ENCODE measurements at places on chromosomes 3 and 15.

- DNase-seq, result no peak
These were observed 9.8 kb upstream of the GMPPB start for GRCh38 chr3:49733551-49733950.

DNA sequence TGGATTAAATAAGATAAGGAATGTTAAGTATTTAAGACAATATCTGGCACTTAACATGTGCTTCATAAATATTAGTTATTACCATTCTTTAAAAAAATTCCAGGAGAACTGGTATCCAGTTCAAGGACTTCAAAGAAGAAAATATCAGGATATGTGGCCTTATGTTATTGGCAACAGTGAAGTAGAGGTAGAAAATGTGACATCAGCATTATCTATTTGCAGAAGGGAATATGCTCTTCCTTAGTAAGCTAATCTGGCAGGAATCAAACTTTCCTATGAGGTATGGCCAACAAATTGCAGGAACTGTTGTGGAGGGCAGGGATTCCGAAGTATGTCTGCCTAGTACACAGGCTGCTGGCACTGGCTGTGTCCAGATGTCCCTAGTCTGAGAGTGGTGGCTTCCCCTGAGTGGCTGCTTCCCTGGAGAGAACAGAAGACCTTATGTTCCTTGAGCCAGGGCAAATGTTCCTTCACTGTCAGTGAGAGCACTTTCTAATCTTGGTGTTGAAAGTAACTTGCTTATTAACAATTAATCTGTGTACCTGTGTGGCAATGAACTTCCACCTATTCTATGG lies 351.7 kb upstream of the THRB start:
- DNase-seq, result no peak

DNA sequence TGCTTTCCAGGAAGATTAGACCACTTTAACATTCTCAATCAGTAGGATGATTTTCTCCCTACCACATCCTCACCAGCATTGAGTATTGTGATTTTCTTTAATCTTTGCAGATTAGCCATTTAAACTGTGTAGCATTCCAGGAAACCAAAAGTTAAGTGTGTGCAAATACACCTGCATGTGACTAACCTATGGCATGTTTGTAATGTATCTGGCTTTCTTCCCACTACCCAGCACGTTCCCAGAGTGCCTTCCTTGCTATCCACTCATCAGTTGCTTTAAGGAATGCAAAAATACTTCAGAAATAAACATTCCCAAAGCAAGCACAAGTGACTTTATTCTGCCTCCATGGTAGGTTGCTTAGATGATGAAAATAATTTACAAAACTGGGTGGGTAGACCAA lies 74.2 kb downstream of the ATG7 start:
- DNase-seq, result no peak

GRCh38 chr15:89361451-89362202 lies 27.0 kb upstream of the POLG start:
- peak; percentile 37 for DNase-seq

GRCh38 chr15:91407269-91407889 lies 307.3 kb downstream of the SV2B start:
- DNase-seq, result no peak

DNA sequence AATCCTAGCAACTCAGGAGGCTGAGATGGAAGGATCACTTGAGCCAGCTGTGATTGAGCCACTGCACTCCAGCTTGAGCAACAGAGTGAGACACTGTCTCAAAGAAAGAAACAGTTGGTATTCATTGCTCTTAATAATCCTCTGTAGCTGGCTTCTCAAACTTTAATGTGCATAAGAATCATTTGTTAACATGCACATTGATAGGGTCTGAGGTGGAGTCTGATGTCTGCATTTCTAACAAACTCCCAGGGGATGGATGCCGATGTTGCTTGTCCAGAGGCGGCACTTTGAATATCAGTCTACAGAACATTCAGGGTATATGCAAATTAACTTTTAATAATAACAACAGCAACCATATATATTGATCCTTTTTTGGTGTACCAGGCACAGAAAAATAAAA lies 39.9 kb downstream of the NKIRAS1 start:
- no peak for DNase-seq

- no peak for DNase-seq
These were observed 1090.9 kb downstream of the ROBO2 start for GRCh38 chr3:78130741-78131290.

DNA sequence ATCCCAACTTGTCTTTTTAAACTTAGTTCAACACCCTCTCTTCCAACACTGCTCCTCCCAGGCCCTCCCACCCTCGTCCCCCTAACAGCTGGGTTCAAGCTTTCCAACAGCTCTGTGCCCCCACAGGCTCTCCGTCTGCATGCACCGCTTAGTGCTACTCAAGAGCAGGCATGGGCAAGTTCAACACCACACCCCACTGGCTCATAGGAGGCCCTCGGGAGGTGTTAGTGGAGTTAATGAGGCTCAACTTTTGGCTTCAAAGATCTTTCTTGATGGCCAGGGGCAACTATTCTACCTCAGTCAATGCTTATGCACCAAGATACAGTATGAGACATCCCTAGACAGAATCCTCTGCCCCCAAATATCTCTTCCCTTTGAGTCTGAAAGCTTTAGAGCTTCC lies 114.4 kb downstream of the ANP32A start:
- no peak for DNase-seq

DNA sequence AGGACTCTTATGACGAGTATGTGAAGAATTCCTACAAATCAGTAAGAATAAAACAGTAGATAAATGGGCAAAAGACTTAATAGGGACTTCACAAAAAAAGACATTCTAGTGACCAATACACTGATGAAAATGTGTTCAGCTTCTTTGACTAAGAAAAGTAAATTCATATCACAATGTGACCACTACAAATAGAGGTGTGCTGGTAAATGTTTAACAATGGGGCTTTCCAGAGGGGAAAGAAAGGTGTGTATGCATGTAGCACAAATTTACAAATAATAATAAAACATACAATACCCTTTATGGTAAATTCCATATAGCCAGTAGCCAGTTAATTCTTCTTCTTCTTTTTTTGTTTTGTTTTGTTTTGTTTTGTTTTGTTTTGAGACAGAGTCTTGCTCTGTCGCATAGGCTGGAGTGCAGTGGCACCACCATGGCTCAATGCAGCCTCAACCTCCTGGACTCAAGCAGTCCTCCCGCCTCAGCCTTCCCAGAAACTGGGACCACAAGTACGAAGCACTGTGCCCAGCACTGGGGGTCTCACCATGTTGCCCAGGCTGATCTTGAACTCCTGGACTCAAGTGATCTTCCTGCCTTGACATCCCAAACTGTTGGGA lies 17.5 kb upstream of the NMD3 start:
- no peak for DNase-seq

DNA sequence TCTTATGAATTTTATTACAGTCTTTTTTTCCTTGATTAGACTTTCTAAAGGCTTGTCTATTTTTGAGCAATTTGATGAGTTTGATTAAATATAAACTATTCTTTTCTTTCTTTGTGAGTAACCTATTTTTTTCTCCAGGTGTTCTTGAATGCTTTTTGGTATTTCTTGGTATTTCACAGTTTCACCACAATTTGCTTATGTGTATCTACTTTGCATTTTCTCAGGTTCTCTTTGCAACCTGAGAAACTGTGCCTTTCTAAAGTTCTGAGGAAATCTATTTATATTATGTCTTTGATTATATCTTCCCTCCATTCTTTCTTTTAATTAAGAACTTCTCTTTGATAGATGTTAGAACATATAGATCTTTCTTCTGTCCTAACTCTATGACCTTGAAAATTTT lies 117.1 kb upstream of the MLF1 start:
- DNase-seq, result no peak

GRCh38 chr3:9507586-9508578 lies 45.7 kb downstream of the LHFPL4 start:
- DNase-seq, result no peak

- DNase-seq, result no peak
These were observed 7.9 kb downstream of the ITGB5 start for GRCh38 chr3:124879337-124879680.

- DNase-seq, result no peak
These were observed 16.3 kb downstream of the GXYLT2 start for GRCh38 chr3:72904163-72904562.

DNA sequence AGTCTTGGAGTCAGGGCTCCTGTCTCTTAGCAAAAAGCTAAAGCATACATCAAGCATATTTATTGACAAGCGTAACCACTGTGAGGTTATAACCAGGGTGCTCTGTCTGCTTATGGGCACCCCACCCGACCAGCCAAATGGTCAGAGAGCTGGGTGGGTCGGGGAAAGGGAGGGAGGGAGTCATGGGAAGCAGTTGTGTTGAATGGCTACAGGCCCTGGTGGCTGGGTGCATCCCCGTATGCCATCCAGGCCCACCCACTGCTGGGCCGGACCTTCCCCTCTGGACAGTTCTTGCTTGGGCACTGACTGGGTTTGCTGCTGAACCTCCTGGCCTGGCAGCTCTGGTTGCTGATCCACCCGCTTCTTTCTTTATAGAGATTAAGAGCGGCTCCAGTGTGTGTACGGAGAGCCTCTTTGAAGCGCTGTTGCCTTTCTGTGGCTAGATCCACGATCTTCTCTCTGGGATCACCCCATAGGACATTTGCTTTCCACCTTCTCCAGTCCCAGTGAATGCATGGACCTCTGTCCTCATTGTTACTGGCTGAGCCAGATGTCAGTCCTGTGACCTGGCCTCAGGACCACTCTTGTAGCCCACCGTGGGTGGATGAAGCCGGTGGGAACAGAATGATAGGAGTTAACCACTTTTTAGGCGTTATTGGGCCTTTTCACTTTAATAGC lies 59.6 kb downstream of the SMAD3 start:
- DNase-seq, result no peak

DNA sequence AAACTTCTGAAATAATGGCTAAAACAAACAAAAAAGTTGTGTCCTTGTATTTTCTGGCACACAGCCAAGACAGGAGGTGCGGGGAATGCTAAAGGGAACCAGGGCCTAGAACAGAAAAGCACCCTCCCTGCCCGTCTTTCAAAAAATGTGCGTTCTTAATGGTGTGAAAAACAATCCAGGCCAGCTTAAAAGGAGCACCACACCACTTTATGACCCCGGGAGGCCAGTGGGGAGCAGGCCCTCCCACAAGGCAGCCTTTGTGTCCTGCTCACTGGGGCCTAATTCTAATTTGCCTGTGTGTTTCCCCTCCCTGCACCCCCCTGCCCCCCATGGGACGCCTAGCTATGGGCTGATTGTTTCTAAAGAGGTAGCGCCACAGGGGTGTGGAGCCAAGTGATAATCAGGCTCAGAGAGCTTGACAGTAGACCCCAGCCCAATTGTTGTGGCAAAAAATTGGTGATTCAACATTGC lies 181.4 kb downstream of the GREM1 start:
- DNase-seq, result no peak

DNA sequence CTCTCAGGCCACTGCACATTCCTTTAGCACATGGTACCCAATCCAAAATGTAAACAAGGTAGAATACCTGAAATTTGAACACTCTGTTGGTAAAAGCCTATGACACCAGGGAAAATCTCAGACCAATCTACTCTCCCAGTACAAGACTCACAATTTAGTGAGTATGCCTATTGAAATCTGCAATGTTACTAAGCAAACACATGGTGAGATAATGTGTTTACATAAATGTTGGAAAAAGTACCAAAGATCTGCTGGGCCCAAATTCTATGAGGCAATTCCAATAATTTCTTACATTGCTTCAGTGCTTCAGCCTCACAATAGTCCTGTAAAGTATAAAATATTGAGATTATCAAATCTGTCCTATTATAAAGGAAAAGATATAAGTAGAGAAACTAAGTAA lies 536.1 kb downstream of the PYDC2 start:
- no peak for DNase-seq

DNA sequence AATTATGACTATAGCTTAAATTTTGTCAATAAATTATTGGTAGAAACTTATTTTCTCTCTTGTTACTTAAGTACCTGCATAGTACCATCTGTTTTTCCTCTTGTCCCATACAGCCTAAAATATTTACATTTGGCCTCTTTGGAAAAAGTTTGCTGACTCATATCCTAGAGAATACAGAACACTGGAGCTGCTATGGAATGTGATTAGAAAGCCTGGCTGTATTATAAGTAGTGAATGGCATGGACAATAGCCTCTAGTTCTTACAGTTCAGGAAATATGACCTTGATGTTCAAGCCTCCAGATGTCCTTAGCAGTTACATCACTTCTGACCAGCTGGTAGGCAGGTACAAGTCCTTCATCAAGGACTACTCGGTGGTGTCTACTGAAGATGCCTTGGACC lies 28.3 kb downstream of the ST8SIA2 start:
- no peak for DNase-seq

DNA sequence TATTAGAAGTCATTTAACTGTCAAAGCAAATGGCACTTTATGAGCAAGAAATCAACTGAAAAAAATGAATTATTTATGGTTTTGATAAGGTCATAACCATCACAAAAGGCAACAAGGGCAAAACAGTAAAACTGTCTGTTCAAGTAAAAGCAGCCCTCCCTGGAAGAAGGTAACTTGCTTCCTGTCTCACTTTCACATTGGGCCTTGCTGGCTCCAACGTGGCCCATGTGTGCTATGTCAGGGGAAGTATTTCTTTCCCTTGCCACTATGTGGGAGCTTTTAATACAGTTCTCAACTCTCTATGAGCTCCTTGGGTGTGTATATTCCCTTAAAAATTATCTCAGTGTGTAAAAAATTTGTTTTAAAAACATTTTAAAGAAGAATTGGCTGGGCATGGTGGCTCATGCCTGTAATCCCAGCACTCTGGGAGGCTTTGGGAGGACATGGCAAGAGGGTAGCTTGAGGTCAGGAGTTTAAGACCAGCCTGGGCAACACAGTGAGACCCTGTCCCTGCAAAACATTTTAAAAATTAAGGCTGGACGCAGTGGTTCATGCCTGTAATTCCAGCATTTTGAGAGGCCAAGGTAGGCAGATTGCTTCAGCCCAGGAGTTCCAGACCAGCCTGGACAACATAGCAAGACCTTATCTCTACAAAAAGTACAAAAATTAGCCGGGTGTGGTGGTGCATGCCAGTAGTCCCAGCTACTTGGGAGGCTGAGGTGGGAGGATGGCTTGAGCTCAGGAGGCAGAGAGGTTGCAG lies 45.2 kb upstream of the TJP1 start:
- no peak for DNase-seq

DNA sequence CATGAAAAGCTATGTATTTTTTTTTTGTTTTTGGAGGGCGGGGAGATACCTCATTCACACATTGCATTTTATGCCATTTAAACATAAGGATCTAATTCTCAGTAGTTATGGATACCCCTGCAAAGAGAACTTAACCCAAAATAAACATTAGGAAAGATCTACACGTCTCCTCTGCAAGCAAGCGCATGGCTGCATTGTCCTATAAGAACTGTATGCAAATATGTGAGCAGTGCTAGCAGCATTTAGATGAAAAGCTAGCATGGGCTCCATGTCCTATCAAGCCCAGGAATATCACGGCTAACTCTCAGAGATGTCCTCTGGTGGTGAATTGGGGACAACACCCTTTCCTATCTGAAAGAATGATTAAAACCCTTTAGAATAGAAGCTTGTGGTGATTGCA lies 292.8 kb downstream of the MEX3B start:
- DNase-seq, result no peak

GRCh38 chr15:83199288-83199687 lies 8.3 kb downstream of the HDGFL3 start:
- DNase-seq, result peak; percentile 70

GRCh38 chr3:18735005-18735404 lies 309.9 kb upstream of the SATB1 start:
- DNase-seq, result no peak

GRCh38 chr15:48304398-48304797 lies 26.8 kb upstream of the DUT start:
- DNase-seq, result no peak

GRCh38 chr3:186552408-186553031 lies 8.3 kb upstream of the CRYGS start:
- DNase-seq, result no peak

Data from activated CD4-positive, alpha-beta T cell treated with anti-CD3 and anti-CD28 coated beads, Interleukin-2, Interleukin-4, amounts not matched to agents 100 ng/mL and 50 ng/mL, durations not matched to agents 16 hours and 8 hours (primary cell).